Natural killer cell treated with Interleukin-12 subunit alpha and Interleukin-12 subunit beta and Interleukin-15 and Interleukin-18, amount 100 ng/mL, for 72 hours (primary cell): ENCODE measurements at places on chromosomes 12 and 14.

DNA sequence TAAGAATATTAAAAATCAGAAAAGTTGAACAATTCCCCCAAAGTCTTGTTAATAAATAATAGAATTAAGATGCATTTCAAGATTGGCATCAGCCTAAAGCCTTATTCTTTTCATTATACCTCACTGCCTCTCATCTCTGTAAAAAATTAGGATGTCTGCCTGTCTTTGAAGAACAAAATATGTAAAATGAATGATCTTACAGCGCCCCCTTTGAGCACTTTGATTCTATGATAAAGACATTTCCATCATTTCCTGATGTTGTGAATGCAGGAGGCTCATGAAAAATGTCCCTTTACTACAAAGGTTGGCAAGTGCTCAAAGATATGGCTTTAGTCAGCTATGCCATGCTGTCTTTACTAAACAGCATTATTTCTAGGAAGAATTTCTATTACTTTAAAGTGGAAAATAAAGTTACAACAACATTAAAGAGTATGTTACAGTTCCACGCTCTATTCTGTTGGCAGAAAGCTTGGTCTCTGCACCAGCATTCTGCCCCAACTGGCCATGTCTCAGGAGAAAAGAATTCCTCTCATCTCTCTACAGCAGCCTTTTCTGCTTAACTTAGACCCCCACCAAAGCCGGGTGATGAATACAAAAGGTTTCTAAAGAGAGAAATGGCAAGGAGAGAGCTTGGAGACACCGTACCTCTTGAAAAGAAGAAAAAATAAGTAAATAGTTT lies 95.1 kb downstream of the LLPH start:
- DNase-seq, result no peak

- no peak for DNase-seq
These were observed 45.7 kb downstream of the TEAD4 start for GRCh38 chr12:3004655-3005565.

DNA sequence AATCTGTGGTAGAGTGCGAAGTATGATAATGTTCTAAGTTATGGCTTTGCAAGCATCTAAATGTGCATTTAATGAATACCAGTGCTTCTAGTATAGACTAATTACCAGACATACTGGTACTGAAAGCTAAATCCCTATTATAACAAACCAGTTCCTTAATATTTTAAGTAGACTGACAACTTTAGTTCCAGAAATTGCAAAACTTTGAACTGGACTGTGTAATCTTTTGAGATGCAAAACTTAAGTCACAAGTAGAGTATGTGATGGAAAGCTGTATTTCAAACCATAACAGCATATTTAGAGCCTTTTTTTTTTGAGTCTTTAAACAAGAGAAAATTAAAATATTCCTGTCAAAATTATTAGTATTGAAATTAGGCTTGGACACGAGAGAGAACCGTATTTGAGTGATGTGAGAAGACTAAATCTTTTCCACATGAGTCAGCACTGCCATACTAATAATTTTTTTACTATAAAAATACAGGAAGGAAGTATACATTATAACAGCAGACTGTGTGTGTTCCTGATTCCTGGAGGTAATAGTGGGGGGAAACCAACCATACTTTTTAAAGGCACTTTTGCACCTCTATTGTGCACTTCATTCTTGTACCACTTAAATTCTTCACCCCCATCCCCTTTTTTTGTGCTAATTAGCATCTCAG lies 45.5 kb downstream of the PPM1A start:
- no peak for DNase-seq

GRCh38 chr14:85057221-85057620 lies 472.7 kb upstream of the FLRT2 start:
- no peak for DNase-seq

DNA sequence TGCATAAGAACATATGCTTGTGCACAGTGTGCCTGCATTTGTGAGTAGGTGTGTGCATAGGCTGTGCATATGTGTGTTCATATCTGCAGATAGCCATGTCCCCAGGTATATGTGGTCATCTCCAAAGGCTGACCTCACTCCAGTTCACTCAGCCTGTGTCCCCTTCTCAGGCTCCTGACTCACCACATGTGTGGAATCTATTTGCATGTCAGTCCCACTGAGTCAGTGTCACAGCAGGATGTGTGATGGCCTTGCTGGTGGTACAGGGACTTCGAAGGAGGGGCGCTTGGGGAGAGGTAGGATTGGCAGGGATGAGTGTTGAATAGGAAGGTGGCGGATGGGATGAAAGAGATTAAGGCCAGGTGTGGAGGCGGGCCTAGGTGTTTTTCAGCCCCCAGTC lies 35.5 kb downstream of the KRT80 start:
- no peak for DNase-seq
